Activated CD4-positive, CD25-positive, alpha-beta regulatory T cell (primary cell): ENCODE measurements at places on chromosomes 2 and 18.

GRCh38 chr2:113863144-113863543 lies 26.7 kb upstream of the ACTR3 start:
- no peak for DNase-seq

GRCh38 chr2:129775952-129776653 lies 203.4 kb upstream of the RAB6C start:
- DNase-seq: no peak

- no peak for DNase-seq
Observed at GRCh38 chr2:240460253-240460711, 24.8 kb downstream of the GPC1 start.

- no peak for DNase-seq
Observed at GRCh38 chr18:13629841-13630715, 96.3 kb downstream of the FAM210A start.

- DNase-seq: no peak
Observed at GRCh38 chr2:201136889-201137321, 20.9 kb downstream of the CFLAR start.

- DNase-seq: no peak
Observed at GRCh38 chr18:23354625-23355024, 98.5 kb upstream of the RIOK3 start.

DNA sequence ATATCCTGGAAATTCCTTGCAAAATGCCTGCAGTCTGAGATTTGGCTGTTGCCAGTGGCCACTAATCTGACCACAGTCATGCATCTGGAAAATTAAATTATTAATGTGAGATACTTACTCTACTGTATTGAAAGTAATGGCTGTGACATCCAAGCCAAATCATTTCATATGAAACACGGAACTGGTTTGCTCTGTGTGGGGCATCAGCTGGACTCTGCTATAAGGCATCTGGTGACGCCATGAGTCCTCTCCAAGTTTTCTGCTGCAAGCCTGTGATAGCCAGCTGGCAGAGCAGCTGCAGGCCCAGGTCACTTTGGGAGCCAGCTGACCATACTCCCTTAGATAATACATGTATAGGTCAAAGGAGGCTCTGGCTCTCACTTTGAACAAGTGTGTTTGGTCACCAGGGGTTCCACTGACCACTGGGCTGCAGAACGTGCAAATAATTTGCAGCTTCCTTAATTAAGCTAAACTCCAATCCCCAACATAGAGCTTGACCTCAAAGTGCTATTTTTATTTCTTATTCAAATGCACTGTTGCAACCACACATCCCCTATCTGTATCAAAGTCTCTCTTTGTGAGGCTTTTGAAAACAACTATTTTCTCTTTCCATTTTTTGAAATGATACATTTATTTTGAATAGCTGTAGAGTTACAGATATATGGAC lies 152.9 kb downstream of the NCKAP5 start:
- no peak for DNase-seq

DNA sequence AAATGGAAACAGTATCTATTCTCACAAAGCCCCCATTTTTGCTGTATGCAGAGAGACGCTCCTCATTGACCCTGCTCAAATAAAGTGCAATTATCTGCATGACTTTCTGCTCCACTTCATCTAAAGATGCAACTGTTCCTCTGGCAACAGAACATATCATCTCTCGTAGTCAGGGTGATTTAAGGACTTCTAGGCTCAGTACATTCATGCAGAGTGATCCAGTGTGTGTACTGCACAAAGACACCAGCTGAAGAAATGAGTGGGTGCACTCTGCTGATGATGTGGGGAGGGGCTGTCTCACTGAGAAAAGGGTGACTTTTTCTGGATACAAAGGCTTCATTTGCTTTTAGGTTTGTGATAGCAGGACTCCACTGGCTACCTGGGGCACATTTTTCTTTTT lies 355.2 kb downstream of the GALNT13 start:
- DNase-seq: no peak

GRCh38 chr18:24475926-24476589 lies 15.6 kb downstream of the HRH4 start:
- no peak for DNase-seq

GRCh38 chr2:869357-869871 lies 81.2 kb upstream of the SNTG2 start:
- DNase-seq: no peak

- DNase-seq: no peak
Observed at GRCh38 chr2:240782886-240783818, 36.9 kb downstream of the KIF1A start.

GRCh38 chr18:22088029-22088428 lies 81.4 kb upstream of the GATA6 start:
- DNase-seq: no peak

- no peak for DNase-seq
Observed at GRCh38 chr2:23967846-23968245, 27.6 kb downstream of the UBXN2A start.

DNA sequence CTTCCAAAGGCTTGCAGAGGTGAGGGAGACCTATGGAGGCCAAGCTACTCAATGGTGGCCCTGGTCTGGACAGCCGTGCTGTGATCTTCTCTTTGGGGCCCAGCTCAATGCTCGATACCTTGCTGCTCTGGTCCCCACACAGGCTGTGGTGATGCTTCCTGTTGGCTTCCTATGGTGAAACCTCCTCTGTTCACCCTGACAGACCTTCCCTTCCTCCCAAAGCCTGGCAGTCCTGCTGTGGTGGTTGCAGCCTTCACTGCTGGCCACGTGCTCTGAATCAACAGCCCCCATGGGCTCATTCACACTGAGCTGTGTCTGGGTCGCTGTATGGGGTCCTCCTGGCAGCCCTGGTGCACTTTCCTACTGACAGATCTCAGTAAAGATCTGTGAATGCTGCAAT lies 31.0 kb upstream of the GALR1 start:
- DNase-seq: no peak

DNA sequence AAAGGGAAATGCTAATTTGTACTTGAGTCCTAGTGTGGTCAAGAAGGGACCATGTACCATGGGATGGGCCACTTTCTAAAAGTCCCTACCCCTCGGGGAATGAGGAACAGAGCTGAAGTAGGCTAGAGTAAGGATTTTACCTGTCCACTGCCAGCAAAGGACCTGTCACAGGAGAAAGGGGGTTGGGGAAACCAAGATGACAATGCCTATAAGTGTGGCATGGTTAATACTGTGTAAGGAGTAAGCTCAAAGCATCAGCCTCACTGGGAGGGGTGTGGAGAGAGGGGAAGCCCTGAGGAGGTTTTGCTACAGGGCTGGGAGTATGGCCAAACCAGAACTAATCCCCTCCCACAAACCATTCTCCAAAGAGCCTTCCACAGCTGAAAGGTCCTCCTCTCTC lies 15.8 kb downstream of the GKN2 start:
- no peak for DNase-seq

GRCh38 chr2:161412346-161412745 lies 3.8 kb upstream of the TBR1 start:
- no peak for DNase-seq
